Activated T-cell treated with anti-CD3 and anti-CD28 coated beads, Interleukin-2, amount 50 U/mL, for 1 hour (primary cell): ENCODE measurements at places on chromosomes 5 and 9.

DNA sequence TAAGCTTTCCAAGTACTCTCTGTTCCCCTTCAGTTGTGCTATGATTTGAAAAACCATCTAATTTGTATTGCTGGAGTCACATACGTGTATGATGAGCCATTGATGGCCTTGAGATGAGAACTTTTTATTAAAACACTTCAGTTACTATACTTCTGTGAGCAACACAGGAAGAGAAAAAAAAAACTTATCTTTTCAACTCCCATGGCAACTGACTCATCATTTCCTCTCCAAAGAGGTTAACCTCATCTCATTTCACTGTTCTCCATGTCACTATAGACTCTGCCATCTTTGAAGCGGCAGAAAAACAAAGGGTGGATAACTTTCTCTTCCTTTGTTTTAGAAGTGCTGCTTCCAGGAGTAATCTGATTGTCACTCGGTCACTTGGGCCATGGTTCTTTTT, 104.3 kb upstream of the PCSK1 start:
- no peak for DNase-seq

DNA sequence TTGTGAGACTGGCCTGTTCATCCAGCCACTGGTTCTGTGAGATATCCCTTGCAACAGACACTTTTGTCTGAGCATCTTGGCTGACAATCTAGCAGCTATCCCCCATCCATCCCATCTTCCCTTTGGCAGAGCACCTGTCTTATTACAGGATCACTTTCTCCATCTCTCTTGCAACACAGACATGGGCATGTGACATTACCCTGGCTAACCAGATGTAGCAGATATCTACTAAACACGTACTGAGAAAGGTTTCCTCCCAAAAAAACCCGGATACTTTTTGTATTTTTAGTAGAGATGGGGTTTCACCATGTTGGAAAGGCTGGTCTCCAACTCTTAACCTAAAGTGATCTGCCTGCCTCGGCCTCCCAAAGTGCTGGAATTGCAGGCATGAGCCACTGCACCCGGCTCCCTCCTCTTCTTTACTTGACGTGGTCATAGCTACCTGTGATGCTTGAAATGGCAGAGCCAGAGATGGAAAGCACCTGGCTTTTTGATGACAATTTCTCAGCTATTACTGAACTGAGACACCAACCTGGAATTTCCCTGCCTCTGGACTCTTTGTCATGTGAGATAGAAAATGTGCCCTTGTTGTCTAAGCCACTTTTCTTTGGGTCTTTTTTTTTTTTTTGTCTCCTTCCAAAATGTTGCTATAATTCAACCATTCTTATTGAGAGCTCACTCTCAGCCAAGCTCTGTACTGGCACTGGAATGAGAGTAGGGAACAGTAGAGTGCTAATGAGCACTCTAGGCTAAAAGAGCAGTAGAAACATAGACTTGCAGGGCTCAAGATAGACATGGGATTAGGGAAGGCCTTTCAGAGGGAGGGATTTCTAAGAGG, 32.6 kb downstream of the FNBP1 start:
- peak; percentile 53 for DNase-seq

DNA sequence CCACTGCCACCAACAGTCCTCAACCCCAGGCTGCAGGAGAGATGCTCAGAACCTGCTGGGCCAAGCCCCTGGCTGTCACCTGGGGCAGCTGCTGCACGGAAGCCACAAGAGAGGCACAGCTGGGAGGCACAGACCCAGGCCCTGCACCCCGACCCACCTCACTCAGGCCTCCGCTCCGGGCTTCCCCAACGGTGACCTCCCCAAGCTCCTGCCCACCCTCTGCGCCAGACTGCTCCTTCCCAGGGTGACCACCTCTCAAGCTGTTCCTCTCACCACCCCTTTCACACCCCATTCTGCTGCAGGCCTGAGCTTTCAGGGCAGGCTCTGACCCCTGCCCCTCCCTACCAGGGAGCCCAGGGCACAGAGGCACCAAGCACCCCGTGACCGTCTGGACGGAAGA, 33.0 kb downstream of the VAV2 start:
- DNase-seq = no peak

DNA sequence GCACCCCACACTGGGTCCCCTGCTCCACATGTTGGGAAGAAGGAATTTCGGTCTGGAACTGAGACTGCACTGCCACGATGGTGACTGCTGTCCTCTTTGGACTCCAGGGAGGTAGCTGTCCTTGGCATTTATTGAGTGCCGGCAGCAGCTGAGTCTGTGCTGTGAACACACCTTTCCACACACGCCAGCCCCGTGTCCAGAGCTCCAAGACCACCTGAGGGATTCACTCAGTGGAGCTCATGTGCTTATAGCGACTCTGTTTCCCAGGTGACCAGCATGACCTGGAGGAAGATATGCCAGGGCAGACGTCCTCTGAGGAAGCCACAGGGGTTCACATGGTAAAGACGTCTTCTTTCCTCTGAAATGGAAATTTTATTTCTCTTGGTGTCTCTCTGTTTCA, 33.2 kb upstream of the FLT4 start:
- no peak for DNase-seq

- no peak for DNase-seq
These were observed 1.7 kb downstream of the ASB6 start for GRCh38 chr9:129640086-129640870.
